Fibroblast of lung (primary cell): ENCODE measurements at places on chromosomes 2 and 18. TPM values are rescaled to one million over a fixed set of nuclear protein-coding genes. Genes with fewer than 3 reads are reported as not detected.

GRCh38 chr2:120538691-120539423 lies 192.9 kb downstream of the INHBB start:
- peaks cover 9% of the 10 kb centered on the region for H3K27me3 ChIP-seq
- no peak for DNase-seq
- H3K36me3 ChIP-seq = no peaks in the 10 kb centered on the region
- no peak overlapping the region for H3K4me3 ChIP-seq

GRCh38 chr18:49431165-49431962 lies 29.1 kb downstream of the DYM start:
- H3K36me3 ChIP-seq = no peaks in the 10 kb centered on the region
- no peak overlapping the region for H3K4me3 ChIP-seq
- no peaks in the 10 kb centered on the region for H3K27me3 ChIP-seq
- no peaks in the 10 kb centered on the region for H3K4me1 ChIP-seq
- DNase-seq = peak; percentile 19
- H3K27ac ChIP-seq = no peak overlapping the region

DNA sequence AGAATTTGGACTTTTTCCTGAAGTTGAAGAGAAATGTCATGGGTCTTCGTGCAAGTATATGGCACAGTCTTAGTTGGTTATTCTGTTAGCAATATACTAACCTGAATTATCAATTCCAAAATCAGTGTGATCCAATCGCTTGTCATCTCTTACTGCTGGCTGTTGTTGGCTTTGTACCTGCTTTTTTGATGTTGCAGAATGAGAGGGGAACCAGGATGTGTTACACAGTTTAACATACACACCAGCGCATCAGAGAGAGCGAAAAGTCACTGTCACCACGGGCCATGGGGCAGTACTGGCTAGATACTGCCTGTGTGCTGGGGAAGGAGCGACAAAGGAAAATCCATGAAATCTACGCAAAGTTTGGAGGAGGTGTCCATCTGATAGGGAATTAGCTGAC lies 59.3 kb upstream of the SPP2 start:
- no peaks in the 10 kb centered on the region for H3K4me1 ChIP-seq
- H3K27ac ChIP-seq = no peak overlapping the region

DNA sequence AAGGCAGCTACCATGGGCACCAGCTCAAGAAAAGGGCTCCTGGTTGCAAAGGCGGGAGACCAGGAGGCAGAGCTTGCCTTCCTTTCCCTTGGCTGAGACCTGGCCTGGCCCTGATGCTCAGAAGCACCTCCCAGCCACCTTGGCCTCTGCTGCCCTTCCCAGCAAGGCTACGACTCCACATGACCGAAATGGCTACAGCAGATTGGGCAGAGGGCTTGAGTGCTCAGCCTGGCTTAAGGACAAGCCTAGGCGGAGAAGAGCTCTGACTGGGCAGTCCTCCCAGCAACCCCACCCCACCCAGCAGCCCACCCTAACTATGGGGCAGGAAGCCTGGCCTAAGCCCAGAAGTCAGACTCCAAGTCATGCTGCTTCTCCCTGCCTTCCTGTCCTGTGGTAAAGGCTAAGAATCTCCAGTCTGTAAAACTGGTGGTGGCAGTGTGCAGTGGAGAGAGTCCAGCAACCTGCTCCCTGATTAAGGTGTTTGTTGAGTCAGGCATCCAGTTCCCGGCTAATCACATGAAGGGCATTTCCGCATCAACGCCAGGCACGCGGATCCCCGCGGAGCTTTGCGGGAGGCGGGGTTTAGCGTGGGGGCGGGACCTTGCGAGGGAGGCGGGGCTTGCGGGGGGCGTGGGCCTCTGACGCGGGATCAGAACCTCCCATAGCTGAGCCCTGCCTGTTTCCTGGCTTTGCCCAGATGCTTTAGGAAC lies 256.0 kb downstream of the BCL11A start:
- DNase-seq = no peak
- H3K36me3 ChIP-seq = no peaks in the 10 kb centered on the region
- H3K4me1 ChIP-seq = no peaks in the 10 kb centered on the region

GRCh38 chr2:24984912-24985311 lies 13.2 kb upstream of the DNAJC27 start:
- DNase-seq = peak; percentile 57
- H3K36me3 ChIP-seq = no peaks in the 10 kb centered on the region
- no peak overlapping the region for H3K27ac ChIP-seq
- H3K4me1 ChIP-seq = no peaks in the 10 kb centered on the region
- no peak overlapping the region for H3K4me3 ChIP-seq

- H3K36me3 ChIP-seq = no peaks in the 10 kb centered on the region
- peak; percentile 67 for DNase-seq
- no peaks in the 10 kb centered on the region for H3K27me3 ChIP-seq
- H3K4me1 ChIP-seq = no peaks in the 10 kb centered on the region
- no peak overlapping the region for H3K4me3 ChIP-seq
Observed at GRCh38 chr2:235135990-235136561, 184.3 kb downstream of the SH3BP4 start.

DNA sequence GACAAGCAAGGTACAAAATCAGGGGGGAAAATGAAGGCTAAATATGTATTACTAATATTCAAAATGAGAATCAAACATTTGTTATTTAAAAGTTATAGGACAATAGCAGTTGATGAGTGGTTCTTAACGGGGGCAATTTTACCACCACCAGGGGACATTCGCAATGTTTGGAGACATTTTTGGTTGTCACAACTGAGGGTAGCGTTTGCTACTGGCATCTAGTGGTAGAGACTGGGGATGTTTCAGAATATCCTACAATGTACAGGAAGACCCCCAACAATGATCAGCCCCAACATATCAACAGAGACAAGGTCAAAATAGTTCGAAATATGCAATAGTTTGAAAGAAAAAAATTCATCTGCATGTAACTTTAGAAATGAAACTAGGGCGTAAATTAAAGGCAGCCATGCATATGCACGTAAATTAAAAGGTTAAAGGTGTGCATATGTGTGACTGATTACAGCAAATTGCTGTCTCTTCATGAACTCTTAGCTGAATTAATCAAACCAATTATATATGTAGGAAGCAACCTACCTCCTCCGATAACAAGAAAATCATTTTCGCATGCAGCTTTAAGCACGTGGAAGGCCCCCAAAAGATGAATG lies 61.2 kb upstream of the CUL3 start:
- H3K4me1 ChIP-seq = no peaks in the 10 kb centered on the region
- DNase-seq = no peak
- no peaks in the 10 kb centered on the region for H3K27me3 ChIP-seq
- no peak overlapping the region for H3K27ac ChIP-seq
- H3K4me3 ChIP-seq = no peak overlapping the region

DNA sequence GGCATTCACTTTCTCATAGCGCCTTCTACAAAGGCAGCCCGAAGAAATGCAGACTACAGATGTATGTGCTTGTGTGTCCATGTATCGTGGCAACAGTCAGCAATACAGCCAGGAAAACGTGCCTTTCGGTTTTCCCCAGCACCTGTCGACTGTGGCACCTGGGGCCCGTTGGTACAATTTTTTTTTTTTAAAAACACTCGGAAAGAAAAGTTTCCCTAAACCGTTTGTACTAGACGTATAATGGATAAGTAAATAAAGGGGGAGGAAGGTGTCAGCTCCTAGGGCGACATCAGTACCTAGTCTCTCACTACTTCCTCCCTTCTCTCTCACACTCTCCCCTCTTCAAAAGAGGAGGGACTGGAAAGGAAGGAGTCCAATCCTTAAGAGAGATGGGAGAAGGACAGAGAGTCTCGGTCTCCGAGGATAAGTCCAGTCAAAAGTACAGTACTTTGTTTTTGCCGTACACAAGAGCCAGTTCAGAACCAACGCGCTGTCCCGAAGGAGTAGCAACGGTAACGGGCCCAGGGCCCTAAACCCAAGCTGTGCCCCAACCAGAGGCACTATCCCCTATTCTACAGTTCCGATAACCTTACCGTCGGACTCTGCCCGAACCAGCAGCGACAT lies 759 bp downstream of the PPP4R3B start:
- peak; percentile 65 for DNase-seq
- no peaks in the 10 kb centered on the region for H3K36me3 ChIP-seq
- no peaks in the 10 kb centered on the region for H3K27me3 ChIP-seq
- H3K27ac ChIP-seq = peak overlapping the region; percentile 99
- peak overlapping the region; percentile 94 for H3K4me3 ChIP-seq

- H3K36me3 ChIP-seq = no peaks in the 10 kb centered on the region
- no peak for DNase-seq
- H3K27me3 ChIP-seq = no peaks in the 10 kb centered on the region
- H3K27ac ChIP-seq = no peak overlapping the region
- no peak overlapping the region for H3K4me3 ChIP-seq
- no peaks in the 10 kb centered on the region for H3K4me1 ChIP-seq
Observed at GRCh38 chr2:229380101-229380625, 109.1 kb upstream of the PID1 start.

DNA sequence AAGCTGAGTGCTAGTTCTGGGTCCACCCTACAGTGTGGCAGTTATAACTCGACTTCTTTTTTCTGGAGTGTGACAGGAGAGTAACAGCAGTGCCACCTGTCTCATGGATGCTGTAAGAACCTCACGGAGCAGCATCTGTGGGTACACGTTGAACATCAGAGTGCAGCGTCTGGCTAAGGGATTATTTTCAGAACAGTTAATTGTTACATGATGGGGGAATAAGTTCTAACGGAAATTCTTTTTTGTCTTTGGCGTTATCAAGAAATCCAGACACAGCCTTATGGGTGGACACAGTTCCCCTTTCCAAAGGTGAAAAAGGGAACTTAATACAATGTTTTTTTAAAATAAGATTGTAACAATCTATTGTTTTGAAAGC lies 28.3 kb upstream of the TOGARAM2 start:
- H3K4me3 ChIP-seq = no peak overlapping the region
- peaks cover 6% of the 10 kb centered on the region for H3K4me1 ChIP-seq
- DNase-seq = no peak

- no peak overlapping the region for H3K27ac ChIP-seq
- no peaks in the 10 kb centered on the region for H3K4me1 ChIP-seq
- H3K27me3 ChIP-seq = no peaks in the 10 kb centered on the region
- no peak for DNase-seq
Observed at GRCh38 chr18:51946946-51947345, 393.1 kb upstream of the DCC start.

DNA sequence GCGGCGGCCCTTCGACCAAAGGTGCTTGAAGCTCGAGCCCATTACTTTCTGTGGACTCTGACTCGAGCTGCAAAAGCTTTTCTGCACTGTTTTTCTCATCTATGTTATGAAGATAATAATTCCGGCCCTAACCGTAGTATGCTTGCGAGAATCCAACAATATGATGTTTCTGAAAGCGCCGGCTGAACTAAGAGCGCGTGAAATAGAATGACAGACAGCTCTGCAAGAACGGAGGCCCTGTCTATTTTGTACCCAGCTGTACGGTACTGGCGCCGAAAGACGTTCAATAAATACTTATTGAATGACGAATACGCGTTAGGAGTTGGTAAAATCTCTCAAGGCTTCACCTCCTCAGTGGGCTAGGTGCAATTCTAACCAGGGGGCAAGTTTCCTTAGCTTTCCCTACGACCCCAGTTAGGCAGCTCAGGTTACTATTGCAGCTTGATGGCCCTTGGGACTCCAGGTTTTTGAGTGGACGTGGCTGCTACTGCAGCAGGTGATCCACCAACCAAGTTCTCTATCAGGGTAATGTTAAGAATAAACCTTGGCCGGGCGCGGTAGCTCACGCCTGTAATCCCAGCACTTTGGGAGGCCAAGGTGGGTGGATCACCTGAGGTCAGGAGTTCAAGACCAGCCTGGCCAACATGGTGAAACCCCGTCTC lies 570 bp downstream of the SCRN3 start:
- H3K4me1 ChIP-seq = peaks cover 10% of the 10 kb centered on the region
- H3K27ac ChIP-seq = peak overlapping the region; percentile 96
- peak overlapping the region; percentile 98 for H3K4me3 ChIP-seq
- peak; percentile 15 for DNase-seq
- peaks cover 1% of the 10 kb centered on the region for H3K36me3 ChIP-seq

DNA sequence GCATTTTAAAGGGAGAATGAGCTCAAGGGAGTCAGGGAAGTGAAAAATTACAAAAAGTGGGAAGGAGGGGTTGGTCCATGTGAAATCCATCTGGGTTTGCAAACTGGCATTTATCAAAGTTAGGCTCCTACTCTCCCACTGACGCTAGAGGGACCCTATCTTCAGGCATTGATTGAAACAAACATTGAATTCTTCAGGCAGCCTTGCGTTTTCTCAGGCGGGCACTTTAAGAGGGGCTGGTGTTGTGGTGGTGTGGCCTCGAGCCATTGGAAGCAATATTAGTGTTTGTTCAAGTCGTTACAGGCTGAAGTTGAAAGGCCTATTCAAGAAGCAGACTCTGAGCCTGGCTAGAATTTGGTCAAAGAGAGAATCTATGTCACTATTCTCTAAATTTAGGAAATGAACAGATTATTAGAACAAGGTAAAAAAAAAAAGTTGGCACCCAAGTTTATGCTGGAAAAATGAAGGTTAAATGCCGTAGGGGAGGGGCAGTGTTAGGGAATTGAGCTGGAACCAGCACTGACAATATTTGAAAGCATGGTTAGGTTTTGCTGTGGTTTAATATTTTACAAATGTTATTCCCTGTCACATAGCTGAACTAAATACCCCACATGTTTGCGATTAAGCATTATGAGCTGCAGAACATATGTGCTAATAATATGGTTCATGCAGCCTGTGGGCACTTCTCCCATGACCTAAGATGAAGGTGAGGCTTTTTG lies 36.8 kb downstream of the STON1 start:
- no peaks in the 10 kb centered on the region for H3K4me1 ChIP-seq
- H3K27me3 ChIP-seq = no peaks in the 10 kb centered on the region
- H3K36me3 ChIP-seq = no peaks in the 10 kb centered on the region
- H3K4me3 ChIP-seq = no peak overlapping the region

- H3K27me3 ChIP-seq = no peaks in the 10 kb centered on the region
- no peaks in the 10 kb centered on the region for H3K36me3 ChIP-seq
- H3K4me3 ChIP-seq = no peak overlapping the region
- peak; percentile 31 for DNase-seq
- H3K4me1 ChIP-seq = no peaks in the 10 kb centered on the region
- H3K27ac ChIP-seq = no peak overlapping the region
Observed at GRCh38 chr2:167925758-167926157, 321.6 kb downstream of the STK39 start.

- H3K27me3 ChIP-seq = no peaks in the 10 kb centered on the region
- no peaks in the 10 kb centered on the region for H3K4me1 ChIP-seq
- no peaks in the 10 kb centered on the region for H3K36me3 ChIP-seq
- no peak for DNase-seq
- no peak overlapping the region for H3K4me3 ChIP-seq
Observed at GRCh38 chr2:83596592-83597282, 862.3 kb downstream of the SUCLG1 start.

GRCh38 chr18:31634331-31634713 lies 42.6 kb downstream of the TTR start:
- H3K27ac ChIP-seq = no peak overlapping the region
- no peak for DNase-seq
- H3K36me3 ChIP-seq = no peaks in the 10 kb centered on the region

- no peak overlapping the region for H3K27ac ChIP-seq
- DNase-seq = no peak
- no peaks in the 10 kb centered on the region for H3K36me3 ChIP-seq
- H3K27me3 ChIP-seq = no peaks in the 10 kb centered on the region
Observed at GRCh38 chr2:59875836-59876235, 677.6 kb downstream of the BCL11A start.

The CYS1 gene
- total RNA-seq = 1.5 and 5.1 TPM in 2 replicates

The CCBE1 gene
- 60.9 and 122 TPM in 2 replicates for total RNA-seq

The FOXD4L1 gene
- total RNA-seq = 0.17 and 0.26 TPM in 2 replicates

The ADAM23 gene
- total RNA-seq = 2.3 and 3.1 TPM in 2 replicates

The CCDC68 gene
- total RNA-seq = 5.1 and 8.3 TPM in 2 replicates

The RTP5 gene
- total RNA-seq = not detected in 2 replicates

The ST3GAL5 gene
- 10.3 and 10.9 TPM in 2 replicates for total RNA-seq

The TTC21B gene
- 28.6 and 29.5 TPM in 2 replicates for total RNA-seq
